Left renal cortex interstitium (tissue), 4 donors: ENCODE measurements at places on chromosomes 16 and 17. TPM values are rescaled to one million over a fixed set of nuclear protein-coding genes. Genes with fewer than 3 reads are reported as not detected.

DNA sequence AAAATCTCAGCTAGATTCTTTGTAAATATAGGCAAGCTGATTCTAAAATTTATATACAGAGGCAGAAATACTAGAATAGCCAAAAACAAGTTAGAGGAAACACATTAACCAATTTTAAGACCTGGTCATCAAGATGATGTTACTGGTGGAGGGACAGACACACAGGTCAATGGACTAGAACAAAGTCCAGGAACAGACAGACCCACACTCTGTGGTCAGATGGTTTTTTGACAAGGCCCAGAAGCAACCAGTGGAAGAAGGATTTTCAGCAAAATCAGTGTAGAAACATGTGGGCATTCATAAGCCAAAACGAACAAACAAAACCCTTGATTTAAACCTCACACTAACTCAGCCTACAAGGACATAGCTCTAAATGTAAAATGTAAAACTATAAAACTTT, 99.7 kb upstream of the METRNL start:
- DNase-seq, result no peak

- DNase-seq, result no peak
Measured at GRCh38 chr17:59899099-59899498, 6.2 kb downstream of the RPS6KB1 start.

The PITPNM3 gene
- polyA plus RNA-seq, result 10.5 TPM

The SHISA9 gene
- 2.8 TPM for polyA plus RNA-seq

The ZNF23 gene
- polyA plus RNA-seq, result 18.1 TPM

The OR3A3 gene
- polyA plus RNA-seq, result 0.07 TPM
